Stimulated activated CD8-positive, alpha-beta memory T cell treated with anti-CD3 and anti-CD28 coated beads, Interleukin-15, amount 100 ng/mL, for 4 hours (primary cell): ENCODE measurements at places on chromosomes 2 and 18.
A peak's percentile ranks its signal among the peaks of the same experiment; 100 is the strongest.

- no peak for DNase-seq
Observed at GRCh38 chr2:213187386-213187785, 36.0 kb upstream of the IKZF2 start.

- DNase-seq = no peak
Observed at GRCh38 chr2:169717691-169718063, 16.0 kb upstream of the KLHL23 start.

GRCh38 chr2:197121756-197122385 lies 188.7 kb downstream of the ANKRD44 start:
- DNase-seq = no peak

DNA sequence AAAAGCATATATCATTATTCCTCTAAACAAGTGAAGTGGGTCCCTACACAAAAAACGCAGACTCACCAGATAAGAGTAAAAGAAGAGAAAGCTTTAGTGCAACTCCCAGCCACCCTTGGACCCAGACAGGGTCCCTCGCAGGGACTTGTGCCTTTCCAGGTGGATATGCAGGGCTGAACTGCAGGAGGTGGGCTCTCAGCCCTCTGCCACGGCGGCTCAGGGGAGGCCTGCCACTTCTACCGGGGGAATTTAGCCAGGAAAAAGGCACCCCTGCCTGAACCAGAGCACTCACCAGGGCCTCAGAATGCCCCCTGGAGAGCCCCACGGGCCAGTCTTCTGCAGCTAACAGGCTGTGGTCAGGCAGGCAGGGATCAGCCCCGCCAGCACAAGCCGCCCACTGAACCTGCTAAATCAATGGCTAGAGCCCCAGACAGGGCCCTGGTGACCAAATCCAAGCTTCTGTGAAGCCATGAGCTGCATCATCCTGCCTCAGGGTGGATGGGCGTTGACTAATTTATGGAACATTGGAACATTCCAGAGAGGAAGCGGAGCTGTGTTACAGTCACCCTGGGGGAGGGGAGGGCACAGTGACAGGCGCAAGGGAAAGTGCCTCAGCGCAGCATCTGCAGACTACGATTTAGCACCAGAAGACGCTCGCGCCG lies 209.3 kb downstream of the EIPR1 start:
- DNase-seq = no peak

DNA sequence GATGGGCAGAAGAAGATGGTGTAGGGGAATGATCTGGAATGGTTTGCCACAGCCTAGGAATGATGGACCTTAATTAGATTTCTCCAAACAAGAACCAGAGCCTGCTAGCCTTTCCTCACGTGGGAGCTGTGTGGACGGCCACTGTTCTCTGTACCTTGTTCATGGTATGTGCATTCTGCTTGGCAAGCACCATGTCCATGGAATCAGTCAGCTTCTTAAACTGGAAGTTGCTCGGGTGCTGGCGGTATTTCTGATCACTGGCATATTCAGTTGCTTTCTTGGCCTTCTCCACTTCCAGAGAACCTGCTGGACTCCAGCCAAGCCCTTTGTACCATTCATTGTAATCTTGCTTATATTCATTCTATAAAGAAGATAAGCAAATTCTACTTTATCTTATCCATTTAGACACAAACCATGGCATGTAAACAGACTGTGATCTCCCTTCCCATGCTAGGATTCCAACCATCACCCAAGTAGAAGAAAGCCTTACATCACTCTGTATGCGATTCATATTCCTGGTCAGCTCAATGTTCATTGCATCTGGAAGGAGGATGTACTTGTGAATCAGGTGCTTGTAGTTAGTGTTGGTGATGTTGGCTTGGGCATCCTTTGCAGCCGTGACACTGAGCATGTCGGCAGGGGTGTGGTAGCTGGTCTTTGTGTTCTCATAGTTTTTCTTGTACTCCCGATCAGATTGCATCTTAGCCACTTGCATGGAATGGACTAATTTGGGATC lies 78.4 kb downstream of the NEB start:
- DNase-seq = no peak

GRCh38 chr2:110854355-110855081 lies 122.1 kb downstream of the ACOXL start:
- DNase-seq = no peak

GRCh38 chr2:223433461-223433860 lies 168.7 kb downstream of the SCG2 start:
- no peak for DNase-seq

GRCh38 chr18:13239171-13239956 lies 20.8 kb downstream of the LDLRAD4 start:
- no peak for DNase-seq

DNA sequence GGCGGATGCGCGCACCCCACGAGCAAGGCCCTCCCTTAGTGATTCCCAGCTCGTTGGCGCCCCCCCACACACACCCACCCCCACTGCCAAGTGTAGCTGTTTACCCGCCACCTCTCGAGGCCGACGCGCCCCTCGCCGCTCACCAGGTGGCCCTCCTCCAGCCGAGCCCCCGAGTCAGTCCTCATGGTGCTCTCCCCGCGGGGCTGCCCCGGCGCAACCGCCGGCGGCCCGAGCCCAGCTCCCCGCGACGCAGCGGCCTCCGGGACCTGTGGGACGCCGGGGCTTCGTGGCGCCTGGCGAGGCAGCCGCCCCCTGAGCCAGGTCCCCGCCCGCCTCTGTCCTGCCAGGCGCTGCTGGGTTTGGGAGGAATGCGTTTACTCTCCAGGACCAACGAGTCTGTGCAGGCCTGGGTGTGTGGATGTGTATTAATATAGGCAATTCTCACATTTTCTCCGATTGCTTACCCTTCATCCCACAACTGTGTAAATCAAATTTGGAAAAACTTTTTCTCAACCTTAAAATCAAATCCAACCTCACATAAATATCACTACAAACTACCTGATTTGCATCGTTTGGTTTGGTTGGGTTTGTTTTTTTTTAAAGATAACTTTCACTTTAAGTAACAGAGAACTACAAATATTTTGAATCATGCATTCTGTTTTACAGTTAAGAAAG lies at the start of gene TMEM237:
TSS of gene TMEM237 (minus strand) at position 288 of the 675 bp plus-strand sequence. CDS start at position 185, 103 bp downstream.
- DNase-seq = peak; percentile 29

DNA sequence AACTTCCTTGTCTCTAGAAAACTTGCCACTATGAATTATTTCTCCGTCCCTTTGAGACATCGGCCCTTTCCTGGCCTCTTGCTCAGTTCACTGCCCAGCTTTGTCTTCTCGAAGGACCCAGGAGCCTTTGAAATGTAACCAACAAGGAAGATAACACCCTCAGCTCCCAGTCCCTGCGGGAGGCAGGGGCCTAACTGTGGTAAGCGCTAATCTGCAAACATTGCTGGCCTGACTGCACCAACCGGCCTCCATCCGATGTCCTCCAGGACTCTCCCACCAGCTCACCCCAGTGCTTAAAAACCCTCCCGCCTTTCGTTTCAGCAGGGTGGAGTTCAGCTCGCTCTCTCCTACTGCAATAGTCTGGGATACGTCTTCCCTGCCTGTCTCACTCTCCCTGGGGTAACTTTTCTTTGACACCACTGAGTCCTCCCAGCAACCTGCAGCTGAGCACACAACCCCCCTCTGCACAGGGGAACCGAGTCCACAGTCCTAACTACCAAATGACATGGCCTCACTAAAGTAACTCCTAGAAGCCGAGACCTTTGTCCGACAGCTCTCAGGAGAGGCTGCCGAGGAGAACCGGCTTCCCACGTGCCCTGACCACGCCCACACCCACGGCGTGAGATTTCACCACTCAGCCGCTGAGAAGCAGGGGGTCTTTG lies 76.1 kb downstream of the MBP start:
- DNase-seq = no peak

- DNase-seq = no peak
Observed at GRCh38 chr2:16091576-16092282, 151.4 kb downstream of the MYCN start.

DNA sequence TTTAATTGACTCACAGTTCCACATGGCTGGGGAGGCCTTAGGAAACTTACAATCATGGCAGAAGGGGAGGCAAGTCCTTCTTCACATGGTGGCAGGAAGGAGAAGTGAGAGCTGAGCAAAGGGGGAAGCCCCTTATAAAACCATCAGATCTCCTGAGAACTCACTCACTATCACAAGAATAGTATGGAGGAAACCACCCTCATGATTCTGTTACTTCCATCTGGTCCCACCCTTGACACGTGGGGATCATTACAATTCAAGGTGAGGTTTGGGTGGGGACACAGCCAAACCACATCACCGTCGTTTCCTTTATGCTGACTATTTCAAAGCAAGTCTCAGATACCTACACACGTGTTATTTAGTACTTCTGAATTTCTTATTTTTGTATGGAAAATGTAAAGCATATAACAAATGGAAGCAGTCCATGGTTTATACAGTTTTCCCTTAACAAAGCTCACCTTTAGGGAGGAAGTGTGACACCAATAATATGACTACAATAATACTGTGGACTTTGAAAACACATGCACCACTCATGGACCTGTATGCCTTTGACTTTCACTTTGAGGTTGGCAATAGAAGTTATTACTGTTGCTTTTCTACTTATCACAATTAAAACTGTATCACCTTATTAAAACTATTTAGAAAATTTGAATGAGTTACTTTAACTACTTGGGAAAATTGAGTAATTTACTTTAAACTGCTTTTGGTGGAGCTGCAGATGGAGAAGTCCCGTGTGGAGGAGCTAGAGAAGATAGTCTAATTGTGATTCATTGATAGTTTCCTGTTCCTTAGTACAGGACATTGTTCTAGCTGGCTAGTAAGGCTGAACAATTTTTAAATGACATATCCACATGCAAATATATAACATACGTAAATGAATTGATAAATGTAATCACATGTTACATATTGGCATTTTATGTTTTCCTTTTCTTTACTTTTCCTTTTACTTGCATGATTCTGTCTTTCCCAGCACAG lies 37.3 kb downstream of the MTCL1 start:
- no peak for DNase-seq

GRCh38 chr18:25516121-25516520 lies 164.2 kb upstream of the ZNF521 start:
- no peak for DNase-seq

GRCh38 chr18:10949655-10950054 lies 199.7 kb downstream of the PIEZO2 start:
- DNase-seq = no peak

DNA sequence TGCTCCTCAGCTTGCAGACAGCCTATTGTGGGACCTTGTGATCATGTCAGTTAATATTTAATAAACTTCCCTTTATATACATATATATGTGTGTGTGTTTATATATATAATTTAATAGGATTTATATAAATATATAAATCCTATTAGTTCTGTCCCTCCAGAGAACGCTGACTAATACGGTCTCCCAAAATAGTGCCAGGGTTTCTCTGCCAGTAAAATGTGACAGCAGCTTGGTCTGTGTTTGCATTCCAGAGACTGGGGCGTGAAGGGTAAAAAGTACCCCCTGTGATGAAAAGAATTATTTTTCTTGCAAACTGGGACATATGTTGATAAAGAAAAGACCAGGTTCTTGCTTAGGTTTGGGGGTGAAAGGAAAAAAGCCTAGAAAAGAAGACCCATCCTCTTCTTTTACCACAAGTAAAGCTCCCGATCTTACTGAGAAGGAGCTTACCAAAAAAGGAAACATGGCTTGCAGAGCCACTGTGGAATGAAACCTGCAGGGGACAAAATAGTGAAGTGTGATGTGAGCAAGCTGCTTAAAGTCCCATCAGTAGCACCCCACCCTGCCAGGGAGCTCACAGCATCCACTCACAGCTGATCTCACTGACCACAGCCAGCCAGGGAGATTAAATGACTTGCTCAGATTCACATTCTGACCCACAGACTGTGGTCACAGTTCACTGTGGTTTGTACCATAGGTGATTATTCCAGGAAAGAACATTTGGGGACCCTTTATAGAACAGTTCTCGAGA lies 110.9 kb upstream of the RMP24 start:
- DNase-seq = no peak

DNA sequence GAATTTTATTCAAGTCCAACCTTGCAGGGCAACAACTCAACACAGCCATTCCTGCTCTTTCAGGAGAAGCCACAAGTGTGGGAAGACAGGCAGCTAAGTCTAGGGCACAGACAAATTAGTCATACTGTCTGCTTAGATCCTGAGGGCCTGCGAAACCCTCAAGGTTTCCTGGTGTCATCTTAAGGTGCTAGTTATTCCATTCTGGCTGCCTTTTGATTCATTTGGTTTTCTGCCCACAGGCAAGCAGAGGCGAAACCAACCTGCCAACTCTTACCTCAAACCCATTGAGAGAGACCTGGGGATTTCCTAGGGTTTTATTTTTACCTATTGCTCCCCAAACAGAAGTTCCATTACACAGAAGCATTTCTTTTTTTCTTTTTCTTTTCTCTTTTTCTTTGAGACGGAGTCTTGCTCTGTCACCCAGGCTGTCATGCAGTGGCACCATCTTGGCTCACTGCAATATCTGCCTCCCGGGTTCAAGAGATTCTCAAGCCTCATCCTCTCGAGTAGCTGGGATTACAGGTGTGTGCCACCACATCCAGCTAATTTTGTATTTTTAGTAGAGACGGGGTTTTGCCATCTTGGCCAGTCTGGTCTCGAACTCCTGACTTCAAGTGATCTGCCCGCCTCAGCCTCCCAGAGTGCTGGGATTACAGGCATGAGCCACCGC lies 23.7 kb upstream of the SCYGR1 start:
- DNase-seq = peak; percentile 40

- DNase-seq = no peak
Observed at GRCh38 chr18:79852561-79853302, 55.0 kb downstream of the KCNG2 start.

GRCh38 chr2:239026711-239027361 lies 179.0 kb downstream of the TWIST2 start:
- no peak for DNase-seq

GRCh38 chr2:216648105-216648504 lies 14.9 kb downstream of the IGFBP2 start:
- DNase-seq = no peak

GRCh38 chr2:59572227-59572626 lies 981.2 kb downstream of the BCL11A start:
- no peak for DNase-seq

DNA sequence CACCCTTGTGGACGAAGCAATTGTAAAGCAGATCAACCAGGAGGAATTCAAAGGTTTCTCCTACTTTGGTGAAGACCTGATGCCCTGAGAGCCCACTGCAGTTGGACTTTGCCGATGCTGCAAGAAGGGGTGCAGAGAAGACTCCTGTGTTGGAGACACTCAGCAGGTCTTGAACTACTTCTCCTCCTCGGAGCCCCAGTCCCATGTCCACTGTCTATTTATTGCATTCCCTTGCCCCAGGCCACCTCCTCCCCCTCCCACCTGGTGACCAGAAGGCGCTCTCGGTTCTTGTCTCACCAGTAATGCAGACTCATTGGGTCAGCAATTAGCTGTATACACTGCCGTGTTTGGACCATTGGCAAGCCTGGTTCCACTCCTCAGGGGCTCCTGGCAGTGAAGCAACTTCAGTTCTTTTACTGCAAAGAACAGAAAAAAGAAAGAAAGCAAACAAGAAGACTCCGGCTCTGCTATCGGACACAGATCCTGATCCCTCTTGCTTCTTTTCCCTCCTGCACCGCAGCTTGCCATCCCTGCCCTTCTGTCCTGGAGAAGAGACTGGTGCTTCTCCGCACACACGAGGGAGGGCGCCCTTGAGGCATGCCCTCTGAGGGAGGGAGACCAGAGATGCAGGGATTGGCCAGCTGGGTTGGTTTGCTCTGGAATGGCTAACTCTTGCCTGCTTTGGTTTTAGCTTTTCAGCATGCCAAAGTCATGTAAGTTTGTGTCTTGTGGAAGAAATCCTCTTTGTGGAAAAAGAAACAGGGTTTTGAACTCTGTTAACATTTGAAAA lies 112.2 kb upstream of the EPAS1 start:
- no peak for DNase-seq

- DNase-seq = no peak
Observed at GRCh38 chr2:151399981-151400380, 9.7 kb upstream of the RIF1 start.

GRCh38 chr2:133063775-133064174 lies 393.8 kb upstream of the LYPD1 start:
- no peak for DNase-seq
